NCI-H2029 (cell line): ENCODE measurements at places on chromosomes 7 and 10.

DNA sequence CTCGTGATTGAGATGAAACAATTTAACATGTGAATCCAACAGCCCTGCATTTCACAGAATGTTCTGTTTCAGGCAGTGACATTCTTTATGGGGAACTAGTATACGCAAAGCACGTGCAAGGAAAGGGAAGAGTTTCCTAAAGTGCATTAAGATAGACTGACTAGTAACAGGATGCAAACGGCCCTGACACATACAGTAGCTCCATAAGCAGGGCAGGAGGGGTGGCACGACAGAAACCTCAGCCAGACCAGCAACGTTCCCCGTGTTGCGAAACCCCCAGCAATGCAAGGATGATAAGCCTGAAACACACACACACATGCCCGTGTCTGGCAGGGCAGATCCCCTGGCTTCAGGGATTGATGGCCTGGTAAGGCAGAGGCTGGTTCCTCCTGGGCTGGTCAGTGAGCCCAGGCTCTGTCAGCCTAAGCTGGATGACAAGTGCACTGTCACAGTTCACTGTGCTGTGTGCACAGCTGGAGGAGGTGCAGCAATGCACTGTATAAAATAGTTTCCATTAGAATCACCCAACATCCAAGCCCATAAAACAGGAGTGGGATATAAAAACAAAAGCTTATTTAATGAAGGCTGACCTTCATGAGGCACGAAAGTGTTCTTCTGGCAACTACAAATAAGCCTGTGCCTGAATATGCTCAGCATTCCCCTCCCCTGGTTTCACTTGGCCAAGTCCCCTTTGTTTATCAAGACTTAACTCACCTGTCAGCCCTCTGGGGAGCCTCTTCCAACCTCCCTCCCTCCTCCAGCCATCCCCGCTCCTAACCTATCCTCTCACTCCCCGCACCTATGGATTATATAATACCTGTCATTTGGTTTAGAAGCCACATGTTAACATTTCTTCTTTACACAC, 88.8 kb downstream of the GSAP start:
- peak; percentile 48 for DNase-seq

- DNase-seq: no peak
Observed at GRCh38 chr7:135575296-135575695, 17.6 kb downstream of the NUP205 start.

- no peak for DNase-seq
Observed at GRCh38 chr7:149727899-149728476, 45.4 kb downstream of the ZNF467 start.

- DNase-seq: no peak
Observed at GRCh38 chr10:102016416-102016815, 39.6 kb downstream of the ARMH3 start.

DNA sequence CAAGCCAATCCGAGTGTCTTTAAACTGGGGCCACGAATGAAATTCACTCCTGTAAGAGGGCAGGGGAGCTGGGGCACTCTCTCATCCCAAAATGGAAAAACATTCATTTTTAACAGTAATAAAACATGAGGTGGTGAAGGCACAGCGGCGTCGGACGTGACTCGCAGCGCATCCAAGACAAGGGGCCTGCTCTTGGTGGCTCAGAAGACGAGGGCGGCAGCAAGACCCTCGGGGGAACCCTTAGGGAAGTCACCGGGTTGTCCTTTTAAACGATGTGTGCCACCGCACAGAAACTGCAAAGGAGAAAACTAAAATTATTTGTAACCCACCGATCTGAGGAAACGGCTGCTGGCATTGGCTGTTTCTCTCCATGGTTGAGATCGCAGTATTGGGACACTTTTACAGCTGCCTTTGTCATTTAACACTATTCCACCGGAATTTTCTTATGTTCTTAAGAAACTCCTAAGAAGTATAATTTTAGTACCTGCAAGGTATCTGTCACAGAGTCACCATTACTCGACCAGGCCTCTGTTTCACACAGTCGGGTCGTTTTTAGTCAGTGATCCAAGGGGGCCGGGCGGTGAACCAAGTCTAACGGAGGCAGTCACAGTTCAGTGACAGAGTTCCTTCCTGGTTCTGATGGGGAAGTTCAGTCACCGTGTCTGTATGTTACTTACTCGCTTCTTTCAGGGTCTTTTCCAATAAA, 159.3 kb downstream of the PTPRN2 start:
- no peak for DNase-seq

DNA sequence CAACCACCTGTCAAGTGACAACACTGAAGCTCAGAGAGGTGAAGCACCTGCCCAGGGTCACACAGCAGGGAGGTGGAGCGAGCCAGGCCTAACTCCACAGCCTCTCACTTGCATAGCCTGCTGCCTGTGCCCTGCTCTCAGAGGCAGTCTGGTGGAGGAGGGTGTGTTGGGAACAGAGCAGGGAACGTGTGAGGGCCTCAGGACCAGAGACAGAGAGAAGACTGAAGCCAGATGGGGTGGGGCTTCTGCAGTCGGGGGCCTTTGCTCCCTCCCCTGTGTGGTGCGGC, 114.0 kb downstream of the PTPN20 start:
- DNase-seq: no peak

DNA sequence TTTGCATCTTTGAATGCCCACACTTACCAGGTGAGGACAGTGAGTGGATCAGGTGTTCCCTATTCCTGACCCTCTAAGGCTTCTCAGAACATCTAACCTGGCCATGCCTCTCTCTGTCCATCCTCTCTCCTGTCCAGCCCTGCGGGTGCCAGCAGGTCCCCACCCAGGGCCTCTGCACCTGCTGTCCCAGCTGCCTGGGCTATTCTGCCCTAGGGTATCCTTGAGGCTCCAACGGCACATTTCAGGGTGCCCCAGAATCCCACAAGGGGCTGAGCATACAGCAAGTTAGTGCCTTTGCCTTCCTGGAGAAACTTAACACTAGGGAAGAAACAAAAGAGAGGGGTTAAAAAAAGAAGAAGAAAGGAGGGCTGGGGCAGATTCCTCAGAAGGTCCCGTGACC, 107.4 kb downstream of the UNCX start:
- no peak for DNase-seq

- peak; percentile 60 for DNase-seq
Observed at GRCh38 chr10:94351089-94351488, 11.7 kb downstream of the NOC3L start.

DNA sequence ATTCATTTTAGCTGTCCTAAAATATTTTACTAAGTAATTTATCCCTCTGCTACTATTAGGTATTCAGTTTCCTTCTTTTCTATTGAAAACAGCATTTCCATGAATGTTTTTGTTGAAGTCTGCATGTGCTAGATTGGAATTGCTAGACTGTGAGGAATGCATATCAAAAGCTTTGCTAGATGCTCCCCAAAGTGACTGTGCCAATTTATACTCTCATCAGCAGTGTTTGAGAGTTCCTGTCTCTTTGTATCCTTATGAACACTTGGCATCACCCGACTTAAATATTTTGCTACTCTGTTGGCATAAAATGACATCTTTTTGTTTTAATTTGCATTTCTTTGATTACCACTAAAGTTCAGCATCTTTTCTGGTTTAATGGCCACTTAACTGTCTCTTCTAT, 45.0 kb upstream of the PRR15 start:
- DNase-seq: no peak

DNA sequence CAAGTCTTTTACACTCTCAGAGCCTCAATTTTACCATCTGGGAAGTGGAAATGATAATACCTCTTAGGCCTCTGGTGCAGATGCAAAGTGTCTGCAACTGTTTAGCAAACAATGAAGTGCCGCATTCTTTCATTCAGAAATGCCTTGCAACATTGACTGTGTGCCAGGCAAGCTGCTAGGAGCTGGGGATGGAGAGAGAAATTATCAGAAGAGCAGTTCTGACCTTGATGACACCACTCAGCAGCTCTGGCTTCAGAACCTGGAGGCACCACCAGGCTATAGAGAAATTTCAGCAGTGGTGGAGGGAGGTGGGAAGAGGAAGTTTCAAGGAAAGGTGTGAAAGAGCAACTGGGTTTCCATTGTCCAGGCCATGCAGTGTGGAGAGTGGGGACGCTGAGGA, 78.1 kb upstream of the HABP2 start:
- DNase-seq: no peak

- no peak for DNase-seq
Observed at GRCh38 chr10:127492607-127493250, 56.4 kb upstream of the NPS start.

GRCh38 chr7:1309996-1310395, 77.3 kb downstream of the UNCX start:
- DNase-seq: no peak

DNA sequence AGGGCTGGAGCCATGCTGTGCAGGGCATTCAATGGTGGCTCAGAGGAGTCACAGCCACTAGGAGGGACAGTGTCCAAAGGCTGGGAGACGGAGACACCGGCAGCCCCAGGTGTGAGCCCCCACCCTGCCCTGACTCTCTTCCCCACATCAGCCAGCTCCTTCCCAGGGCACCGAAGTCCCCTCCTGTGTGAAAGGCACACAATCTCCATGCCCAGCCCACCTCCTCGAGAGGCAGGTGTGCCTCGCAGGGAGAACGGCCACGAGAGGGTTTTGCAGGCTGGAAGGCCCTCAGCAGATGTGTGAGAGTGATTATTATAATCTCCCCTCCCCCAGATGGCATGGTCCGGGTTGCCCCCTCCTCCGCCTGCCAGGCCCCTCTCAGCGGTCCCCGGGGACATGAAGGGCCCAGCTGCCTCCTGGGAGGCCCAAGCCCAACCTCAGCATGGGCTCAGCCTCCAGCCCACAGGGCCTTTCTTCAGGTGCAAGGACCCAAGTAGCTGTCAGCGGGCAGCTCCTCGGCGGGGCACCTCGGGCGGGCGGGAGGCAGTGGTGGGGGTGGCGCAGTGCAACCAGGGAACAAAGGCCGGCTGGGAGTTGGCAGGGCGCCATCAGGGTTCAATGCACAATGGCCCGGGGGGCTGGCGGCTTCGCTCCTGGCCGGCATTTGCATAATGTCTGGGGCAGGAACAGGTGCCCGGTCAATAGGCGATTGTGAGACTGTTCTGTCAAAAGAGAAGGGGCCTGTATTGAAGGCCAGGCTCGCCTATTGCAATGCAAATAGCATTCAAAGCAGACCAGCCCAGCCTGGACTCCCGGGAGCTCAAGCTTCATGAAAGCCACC, 155.3 kb upstream of the ZMIZ1 start:
- no peak for DNase-seq

GRCh38 chr7:156725073-156725472, 84.5 kb downstream of the RNF32 start:
- no peak for DNase-seq

GRCh38 chr7:67398916-67399315, 402.3 kb downstream of the TYW1 start:
- DNase-seq: no peak

DNA sequence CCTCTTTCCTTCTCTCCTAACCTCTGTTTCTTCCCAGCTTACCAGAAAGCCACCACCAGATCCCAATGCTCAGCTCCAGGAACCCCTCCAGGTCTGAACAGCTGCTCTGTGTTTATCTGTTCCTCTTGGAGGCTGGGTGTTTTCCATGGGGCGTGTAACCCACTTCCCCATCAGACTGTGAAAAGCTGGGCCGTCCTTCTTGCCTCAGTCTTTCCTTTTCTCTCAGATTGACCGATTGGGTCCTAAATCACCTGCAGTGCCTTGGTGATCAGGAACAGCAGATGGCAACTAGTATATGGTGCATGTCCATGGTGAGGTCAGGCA, 4.8 kb downstream of the SH3PXD2A start:
- DNase-seq: no peak

- no peak for DNase-seq
Observed at GRCh38 chr10:131703941-131704340, 196.9 kb upstream of the PPP2R2D start.

DNA sequence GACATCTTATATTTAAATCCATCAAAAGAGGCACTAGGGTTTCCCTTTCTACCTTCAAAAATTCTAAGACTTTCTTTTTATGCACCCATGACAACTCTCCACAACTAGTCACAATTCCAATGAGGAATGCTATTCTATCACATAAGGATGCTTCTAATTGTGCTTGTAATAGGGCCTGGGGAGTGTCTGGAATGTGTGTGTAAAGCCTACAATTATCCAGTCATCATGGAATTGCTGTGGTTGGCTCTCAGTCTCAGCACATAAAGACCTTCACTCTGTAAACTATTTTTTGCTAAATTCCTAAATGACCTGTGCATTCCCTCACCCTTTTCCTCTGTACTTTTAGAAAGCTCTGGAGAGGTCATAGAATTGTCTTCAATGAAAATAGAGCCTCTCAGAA, 86.7 kb downstream of the EPDR1 start:
- DNase-seq: no peak

GRCh38 chr10:122143238-122143841, 127.8 kb upstream of the BTBD16 start:
- DNase-seq: peak; percentile 18

- DNase-seq: no peak
Observed at GRCh38 chr10:80598951-80599350, 61.2 kb downstream of the SH2D4B start.

- no peak for DNase-seq
Observed at GRCh38 chr10:121440461-121440860, 157.8 kb downstream of the FGFR2 start.

- peak; percentile 11 for DNase-seq
Observed at GRCh38 chr7:105830405-105831301, 45.7 kb downstream of the ATXN7L1 start.

- DNase-seq: peak; percentile 94
Observed at GRCh38 chr10:3173171-3173878, 743 bp upstream of the PITRM1 start.

DNA sequence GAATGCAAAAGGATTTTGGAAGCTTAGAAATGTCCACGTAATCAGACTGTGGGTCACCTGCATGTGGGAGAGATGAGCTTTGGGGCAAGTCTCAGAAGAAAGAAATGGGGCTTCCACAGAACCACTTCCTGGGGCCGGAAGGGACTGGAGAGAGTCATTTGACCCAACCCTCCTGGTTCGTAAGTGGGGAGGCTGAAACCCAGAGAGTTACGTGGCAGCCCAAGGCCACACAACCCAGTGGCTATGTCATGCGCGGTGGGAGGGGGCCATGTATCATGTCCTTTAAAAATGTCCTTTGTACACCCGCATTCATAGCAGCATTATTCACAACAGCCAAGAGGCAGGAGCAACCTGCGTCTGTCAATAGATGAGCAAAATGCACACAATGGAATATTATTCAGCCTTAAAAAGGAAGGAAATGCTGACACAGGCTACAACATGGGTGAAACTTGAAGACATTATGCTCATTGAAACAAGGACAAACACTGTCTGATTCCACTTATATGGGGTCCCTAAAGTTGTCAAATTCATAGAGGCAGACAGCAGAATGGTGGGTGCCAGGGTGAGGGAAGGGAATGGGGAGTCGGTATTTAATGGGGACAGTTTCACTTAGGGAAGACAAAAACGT, 15.1 kb downstream of the CAMK2B start:
- no peak for DNase-seq

- DNase-seq: no peak
Observed at GRCh38 chr10:46060706-46061105, 14.6 kb upstream of the MSMB start.
